ENCODE measurements at places on chromosomes 12 and 14.

DNA sequence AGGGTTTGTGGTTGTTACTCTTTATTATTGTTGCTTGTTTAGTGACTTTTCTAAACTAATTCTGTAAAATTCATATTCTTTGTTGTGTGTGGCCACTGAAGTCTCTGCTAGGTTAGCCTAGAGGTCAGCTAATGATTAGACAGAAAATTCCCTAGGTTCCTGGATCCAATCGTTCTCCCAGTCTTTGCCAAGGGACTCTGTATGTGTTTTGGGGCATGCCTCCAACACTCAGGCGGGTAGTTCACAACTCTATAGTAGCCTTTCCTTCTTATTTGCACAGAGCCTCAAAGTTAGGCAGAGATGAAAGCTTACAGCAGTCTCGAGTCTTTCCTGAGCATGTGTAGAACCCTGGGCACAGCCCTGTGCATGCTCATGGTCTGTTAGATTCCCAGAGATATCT is 32.7 kb upstream of the RIN3 start:
- no peak for DNase-seq

DNA sequence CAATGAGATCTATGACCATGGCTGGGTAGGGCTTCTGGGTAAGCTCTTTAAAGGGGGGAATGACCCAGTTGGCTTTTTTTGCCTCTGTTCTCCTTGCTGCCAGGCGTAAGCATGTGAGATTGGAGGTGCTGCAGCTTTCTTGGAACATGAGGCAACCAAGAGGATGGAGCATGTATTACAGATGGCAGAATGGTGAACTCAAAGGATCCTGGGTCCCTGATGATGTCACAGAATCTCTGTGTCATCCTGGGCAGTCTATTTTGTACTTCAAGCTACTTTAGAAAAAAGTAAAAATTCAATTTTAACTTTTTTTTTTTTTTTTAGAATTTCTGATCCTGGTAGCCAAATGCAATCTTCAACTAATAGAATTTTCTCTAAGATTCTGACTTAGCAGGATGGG is 8.0 kb downstream of the KRT82 start:
- DNase-seq: no peak

DNA sequence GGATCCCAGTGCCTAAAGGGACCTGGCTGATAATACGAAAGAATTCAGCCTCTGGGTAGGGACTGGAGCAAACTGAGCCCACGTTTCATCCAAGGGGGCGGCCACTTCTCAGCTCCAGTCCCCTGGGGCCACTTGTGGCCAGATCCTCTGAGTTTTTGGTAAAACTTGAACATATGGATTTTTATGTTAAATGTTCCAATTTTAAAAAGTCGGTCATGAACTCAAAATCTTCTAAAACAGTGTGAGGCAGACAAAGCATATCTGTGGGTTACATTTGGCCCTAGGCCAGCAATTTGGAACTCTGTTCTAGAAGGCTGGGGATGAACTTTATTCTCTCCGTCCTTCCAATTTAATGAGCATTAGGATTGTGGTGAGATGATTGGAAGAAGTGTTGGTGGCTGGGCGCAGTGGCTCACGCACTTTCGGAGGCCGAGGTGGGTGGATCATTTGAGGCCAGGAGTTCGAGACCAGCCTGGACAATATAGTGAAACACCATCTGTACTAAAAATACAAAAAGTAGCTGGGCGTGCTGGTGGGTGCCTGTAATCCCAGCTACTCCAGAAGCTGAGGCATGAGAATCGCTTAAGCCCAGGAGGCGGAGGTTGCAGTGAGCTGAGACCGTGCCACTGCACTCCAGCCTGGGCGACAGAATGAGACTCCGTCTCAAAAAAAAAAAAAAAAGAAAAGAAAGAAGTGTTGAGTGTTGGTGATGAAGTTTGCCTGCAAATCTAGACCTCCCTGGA is 3.0 kb upstream of the PPP1CC start:
- no peak for DNase-seq

DNA sequence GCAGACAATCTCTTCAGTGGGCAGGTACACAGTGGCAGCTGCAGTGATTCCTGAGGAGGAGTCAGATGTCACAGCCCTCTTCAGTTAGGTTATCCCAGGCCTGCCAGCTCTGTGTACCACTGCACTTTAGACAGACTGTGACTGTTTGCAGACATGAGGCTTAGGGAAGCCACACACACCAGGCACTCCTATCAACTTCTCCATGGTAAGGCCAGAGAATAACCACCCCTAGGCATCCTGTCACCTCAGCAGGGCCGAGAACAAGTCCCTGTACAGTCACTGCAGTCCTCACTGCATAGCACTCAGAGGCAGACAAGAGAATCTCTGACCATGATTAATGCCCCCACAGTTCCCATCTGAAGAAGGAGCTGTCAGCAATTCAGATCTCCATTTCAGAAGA is 296.5 kb downstream of the GALC start:
- no peak for DNase-seq

GRCh38 chr14:68486033-68486732 is 306.7 kb downstream of the ZFP36L1 start:
- no peak for DNase-seq

- no peak for DNase-seq
Measured at GRCh38 chr12:49088150-49088931, 6.3 kb downstream of the DHH start.

DNA sequence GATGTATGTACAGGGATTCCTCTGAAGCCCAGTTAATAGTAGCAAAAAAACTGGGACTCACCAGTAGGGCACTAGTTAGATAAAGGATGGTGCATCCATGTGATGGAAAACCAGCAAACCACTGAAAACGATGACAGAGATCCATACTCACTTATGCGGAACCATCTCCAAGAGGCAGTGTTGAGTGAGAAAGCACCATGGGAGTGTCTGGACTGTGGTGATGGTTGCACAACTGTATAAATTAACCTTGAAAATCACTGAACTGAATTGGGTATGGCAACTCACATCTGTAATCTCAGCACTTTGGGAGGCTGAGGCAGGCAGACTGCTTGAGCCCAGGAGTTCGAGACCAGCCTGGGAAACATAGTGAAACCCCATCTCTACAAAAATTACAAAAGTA is 53.6 kb upstream of the ZFP36L1 start:
- no peak for DNase-seq

DNA sequence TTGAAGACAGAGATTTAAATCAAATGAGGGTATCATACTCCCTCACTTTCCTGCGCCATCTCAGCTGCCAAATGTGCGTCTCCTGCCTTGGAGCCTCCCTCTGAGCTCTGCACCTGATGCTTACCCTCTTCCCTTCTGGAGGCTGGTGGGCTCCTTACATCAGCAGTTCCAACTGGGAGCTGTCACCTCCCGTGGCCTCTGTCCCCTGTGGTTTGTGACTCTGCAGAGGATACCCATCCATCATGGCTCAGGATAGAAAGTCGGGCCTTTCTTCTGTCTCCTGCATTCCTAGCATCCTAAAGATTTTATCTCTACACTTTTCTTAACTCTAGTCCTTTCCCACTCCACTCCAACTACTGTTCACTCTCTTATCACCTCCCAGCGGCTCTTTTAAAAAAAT is 570.6 kb downstream of the BCL11B start:
- DNase-seq: no peak

DNA sequence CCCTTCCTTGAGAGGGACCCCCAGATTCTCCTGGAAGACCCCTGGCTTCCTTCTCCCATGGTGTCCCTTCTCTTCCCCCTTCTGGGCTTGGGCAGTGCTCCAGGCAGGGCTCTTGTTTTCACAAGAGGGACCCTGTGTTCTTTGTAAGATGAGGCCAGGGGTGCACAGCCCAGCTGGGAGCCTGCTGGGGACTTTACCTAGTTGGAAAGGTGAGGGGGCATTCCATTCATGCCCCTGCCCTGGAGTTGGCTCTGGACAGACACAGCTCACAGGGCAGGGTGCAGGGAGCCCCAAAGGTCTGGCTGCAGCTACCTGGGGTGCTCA is 31.2 kb downstream of the ISCA2 start:
- DNase-seq: no peak

DNA sequence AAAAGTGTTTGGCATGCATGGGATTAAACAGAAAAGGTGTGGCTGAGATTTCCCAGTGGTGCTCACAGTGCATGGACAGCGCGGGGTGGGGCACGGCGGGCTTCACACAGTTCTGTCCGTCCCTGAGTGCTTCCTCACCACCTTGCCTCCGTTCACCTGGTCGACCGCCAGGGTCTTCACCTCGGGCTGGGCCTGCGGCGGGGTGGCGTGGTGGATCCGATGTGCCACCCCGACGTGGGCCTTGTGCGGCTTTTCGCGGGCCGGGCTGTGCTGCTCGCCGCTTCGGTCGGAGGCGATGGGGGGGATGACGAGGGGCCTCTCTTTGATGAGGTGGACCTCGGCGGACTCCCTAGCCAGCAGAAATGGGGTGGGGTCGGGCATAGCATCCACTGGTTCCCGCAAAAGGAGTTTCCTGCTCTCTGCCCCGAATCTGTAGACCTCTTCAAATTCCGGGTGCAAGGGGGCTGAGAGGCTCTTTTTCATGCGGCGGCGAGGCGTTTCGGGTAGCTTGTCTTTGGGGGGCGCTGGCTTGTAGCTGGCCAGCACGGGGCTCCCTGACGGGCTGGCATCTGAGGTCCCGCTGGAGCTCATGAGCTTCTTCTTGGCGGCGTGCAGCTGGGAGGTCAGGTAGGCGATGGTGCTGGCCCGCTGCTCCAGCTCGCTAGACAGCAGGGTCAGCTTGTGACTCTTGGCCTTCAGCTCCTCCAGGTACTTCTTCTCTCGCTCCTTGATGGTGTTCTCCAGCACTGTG is 35.5 kb downstream of the CCDC92 start:
- no peak for DNase-seq

- DNase-seq: no peak
Measured at GRCh38 chr12:5510251-5510805, 78.4 kb downstream of the NTF3 start.

DNA sequence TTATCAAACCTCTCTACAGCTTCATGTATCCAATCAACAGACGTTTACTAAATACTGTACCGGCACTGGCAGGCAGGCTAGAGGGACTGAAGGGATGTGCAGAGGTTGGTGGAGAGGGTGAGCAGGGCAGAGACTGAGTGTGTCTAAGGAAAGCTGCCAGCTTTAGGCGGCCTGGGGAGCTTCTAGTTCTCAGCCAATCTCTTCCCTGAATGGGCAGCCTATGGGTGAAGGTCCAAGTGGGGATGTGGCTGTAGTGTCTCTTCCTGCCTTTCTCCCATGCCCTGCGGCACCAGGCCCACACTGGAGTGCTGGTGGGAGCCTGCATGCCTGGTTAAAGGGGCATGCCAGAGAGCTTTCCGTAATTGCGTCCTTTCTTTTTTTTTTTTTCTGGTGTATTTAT is 239.8 kb downstream of the CACNA1C start:
- DNase-seq: no peak

- DNase-seq: no peak
Measured at GRCh38 chr14:93183596-93184317, 940 bp downstream of the MOAP1 start.

GRCh38 chr14:56046546-56046945 is 71.7 kb upstream of the PELI2 start:
- no peak for DNase-seq

DNA sequence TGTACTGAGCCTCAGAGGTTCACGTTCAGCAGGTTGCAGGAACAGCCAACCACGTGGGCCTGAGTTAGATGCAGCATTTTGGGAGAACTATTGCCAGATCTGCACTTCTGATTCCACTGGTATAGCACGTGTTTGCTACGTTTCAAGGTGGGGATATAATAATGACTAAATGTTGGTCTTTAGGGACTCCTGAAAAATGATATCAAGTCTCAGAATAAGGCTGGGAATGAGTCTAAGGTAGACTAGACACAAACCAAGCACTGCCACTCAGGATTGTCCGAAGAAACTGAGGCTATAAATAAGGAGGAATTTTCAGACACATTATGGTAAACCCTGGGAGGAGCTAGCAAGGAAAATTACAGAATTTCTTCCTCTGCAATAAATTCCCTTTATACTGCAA is 98.1 kb downstream of the ESR2 start:
- DNase-seq: no peak

DNA sequence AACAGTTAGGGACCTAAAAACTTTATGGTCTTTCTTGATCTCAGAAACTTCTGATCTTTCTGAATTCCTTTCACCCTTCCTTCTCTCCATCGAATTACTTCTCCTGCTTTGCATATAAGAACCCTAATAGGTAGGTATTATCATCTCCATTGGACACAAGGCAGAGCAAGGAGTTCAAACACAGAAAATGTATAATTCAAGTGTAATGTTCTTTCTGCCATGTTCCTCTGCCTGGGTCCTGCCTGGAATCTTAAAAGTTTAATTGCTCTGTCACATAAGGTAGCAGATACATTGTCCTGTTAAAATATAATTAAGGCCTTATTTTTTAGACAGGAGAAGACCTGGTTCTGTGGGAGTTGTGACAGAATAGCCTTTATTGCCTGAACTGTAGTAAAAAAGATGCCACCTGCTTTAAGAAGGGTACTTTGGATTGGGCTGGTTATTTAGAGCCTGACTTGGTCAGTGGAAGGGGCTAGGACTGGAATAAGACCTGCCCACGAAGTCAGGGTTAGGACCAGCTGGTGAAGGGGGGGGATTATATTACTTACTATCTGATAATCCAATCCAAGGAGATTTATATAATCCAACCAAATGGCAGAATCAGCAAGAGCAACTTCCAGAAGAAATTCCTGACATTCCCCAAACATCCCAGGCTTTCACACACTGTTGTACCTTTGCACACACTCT is 10.4 kb downstream of the G2E3 start:
- DNase-seq: no peak

- no peak for DNase-seq
Measured at GRCh38 chr12:62720661-62721330, 214.2 kb downstream of the PPM1H start.
